ENCODE measurements at places on chromosomes 16 and 17.

GRCh38 chr17:68578236-68578635 is 22.9 kb downstream of the FAM20A start:
- no peak for DNase-seq

- DNase-seq = no peak
Measured at GRCh38 chr16:13633391-13633861, 286.5 kb upstream of the ERCC4 start.

DNA sequence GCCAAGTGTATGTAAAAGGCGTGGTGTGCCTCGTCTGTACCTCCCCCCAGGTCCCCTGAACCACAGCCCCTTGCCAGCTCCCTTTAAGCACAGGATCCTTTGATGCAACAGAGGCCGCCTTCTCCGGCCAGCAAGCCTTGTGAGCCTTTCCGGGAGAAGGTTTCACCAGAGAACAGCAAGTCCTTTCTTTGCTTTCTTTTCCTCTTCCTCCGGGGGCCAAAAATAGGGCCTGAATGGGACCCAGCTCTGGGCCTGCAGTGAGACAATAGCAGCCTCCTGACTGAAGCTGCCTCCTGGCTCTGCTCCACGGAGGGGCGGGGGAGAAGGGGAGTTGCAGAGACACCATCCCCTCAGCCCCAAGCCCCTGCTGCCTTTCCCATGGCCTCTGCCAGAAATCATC is 9.0 kb downstream of the ADGRG1 start:
- no peak for DNase-seq

GRCh38 chr16:54118846-54119245 is 167.7 kb downstream of the IRX3 start:
- no peak for DNase-seq

- DNase-seq = no peak
Measured at GRCh38 chr17:31508288-31509094, 117.0 kb downstream of the RAB11FIP4 start.

DNA sequence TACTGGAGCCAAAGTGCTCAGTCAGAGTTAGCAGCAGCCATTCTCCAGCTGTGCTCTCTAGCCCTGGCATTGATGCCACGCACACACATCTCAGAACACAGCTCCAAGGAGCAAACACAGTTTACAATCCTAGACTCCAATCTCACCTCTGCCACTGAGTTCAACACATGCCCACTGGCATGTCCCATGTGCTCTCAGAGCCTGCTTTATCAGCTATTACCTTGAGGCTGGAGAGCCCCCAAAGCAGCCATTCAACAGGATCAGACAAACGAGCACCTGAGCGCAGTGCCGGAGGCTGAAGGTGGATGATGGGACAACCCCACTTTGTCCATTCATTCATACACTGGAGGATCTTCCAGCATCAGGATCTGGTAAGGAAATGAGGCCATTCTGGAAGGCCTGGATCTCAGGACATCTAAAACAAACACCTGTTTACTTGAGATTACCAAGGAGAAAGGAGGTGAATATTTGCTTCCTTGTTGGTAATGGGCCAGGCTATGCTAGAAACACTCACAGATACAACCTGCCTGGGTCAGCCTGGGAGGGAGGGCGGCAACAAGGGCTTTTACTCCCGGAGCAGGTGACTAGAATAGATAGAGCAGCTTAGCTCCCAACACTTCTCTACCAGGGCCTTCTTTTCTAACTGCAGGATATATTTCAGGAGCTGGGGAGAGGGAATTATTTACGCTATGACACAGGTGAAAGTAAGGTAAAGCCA is 25.4 kb downstream of the RANBP10 start:
- no peak for DNase-seq

All from stimulated activated CD8-positive, alpha-beta memory T cell treated with anti-CD3 and anti-CD28 coated beads, Interleukin-15, amount 100 ng/mL, for 48 hours (primary cell).